ENCODE measurements at places on chromosomes 6 and 20.

- no peak for DNase-seq
These were observed 887 bp downstream of the GABBR1 start for GRCh38 chr6:29631860-29632731.

GRCh38 chr6:331622-332521, 39.6 kb downstream of the DUSP22 start:
- peak; percentile 93 for DNase-seq

- no peak for DNase-seq
These were observed 4.6 kb downstream of the SLC17A2 start for GRCh38 chr6:25925876-25926275.

DNA sequence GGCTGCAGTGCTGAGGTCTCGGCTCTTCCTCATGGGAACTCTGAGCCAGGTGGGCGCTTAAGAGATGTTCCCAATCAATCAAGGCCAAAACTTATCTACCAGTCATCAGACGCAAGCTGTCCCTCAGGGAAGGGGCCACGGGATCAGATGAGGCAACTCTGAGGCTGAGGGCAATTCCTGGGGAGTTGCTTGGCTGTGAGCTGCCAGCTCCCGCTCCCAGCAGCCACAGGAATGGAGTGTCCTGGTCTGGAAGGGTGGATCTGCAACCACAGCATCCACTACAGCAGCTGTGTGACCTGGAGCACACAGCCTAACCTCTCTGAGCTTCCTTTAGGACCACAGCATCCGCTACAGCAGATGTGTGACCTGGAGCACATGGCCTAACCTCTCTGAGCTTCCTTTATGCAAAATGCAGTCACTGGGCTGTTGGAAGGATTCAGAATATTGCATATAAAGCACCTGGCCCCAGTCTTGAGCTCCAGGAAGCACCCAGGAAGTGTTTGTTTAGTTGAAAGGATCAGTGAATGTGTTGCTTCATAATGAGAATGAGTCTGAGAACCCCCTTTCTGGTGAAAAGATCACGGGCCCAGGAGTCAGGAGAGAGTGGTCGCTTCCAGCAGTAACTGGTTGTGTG, 60.9 kb downstream of the TFAP2C start:
- no peak for DNase-seq

DNA sequence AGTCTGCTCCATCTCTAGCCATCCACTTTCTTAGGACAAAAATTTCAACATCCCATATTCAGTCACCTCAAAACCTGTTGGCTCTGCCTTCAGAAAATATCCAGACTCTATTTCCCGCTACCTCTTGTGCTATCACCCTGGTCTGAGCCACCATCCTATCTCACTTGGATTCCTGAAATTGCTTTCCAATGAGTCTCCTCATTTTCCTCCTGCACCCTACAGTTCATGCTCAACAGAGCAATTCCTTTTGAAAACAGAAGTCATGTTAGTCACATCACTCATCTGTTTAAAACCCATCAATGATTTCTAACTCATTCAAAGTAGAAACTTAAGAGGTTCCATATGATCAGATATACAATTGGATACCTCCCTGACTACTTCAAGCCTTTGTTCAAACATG, 229.9 kb downstream of the ADGRG6 start:
- DNase-seq = no peak

GRCh38 chr6:155310596-155310995, 3.7 kb downstream of the TFB1M start:
- no peak for DNase-seq

DNA sequence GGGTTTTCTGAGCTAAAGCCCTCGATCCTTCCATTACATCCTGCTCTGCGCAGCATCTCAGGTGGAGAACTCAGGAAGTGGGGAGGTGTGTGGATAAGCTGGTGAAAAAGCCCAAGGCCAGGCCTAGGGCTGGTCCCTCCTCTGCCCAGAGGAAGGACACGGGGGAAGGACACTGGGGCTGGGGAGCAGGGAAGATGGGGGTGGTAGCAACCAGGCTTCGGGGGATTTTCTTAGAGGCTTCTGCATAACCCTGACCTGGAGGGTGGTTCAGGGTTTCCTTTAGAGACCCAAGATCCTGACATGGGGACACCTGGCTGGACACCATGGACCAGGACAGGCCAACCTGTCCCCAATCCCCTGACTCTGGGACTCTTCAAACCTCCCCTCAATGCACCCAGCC, 37.9 kb downstream of the SUN5 start:
- DNase-seq = no peak

Data from GM12878 (cell line).